ENCODE measurements at places on chromosomes 5 and 9.
A peak's percentile ranks its signal among the peaks of the same experiment; 100 is the strongest.

GRCh38 chr9:99778308-99778707 is 43.4 kb upstream of the NR4A3 start:
- peak; percentile 61 for DNase-seq

- peak; percentile 80 for DNase-seq
Measured at GRCh38 chr5:74640450-74640953, at the start of gene ENC1. Gene ENC1 (minus strand): TSS chr5:74640728. CDS start chr5:74636485, 4,243 bp downstream.

- peak; percentile 41 for DNase-seq
Measured at GRCh38 chr9:137156567-137157375, 13.1 kb downstream of the LRRC26 start.

- DNase-seq, result no peak
Measured at GRCh38 chr5:161302559-161302958, 244.0 kb downstream of the GABRB2 start.

- no peak for DNase-seq
Measured at GRCh38 chr5:7493081-7493480, 97.1 kb downstream of the ADCY2 start.

GRCh38 chr5:142492781-142493281 is 168.0 kb upstream of the SPRY4 start:
- DNase-seq, result peak; percentile 87

DNA sequence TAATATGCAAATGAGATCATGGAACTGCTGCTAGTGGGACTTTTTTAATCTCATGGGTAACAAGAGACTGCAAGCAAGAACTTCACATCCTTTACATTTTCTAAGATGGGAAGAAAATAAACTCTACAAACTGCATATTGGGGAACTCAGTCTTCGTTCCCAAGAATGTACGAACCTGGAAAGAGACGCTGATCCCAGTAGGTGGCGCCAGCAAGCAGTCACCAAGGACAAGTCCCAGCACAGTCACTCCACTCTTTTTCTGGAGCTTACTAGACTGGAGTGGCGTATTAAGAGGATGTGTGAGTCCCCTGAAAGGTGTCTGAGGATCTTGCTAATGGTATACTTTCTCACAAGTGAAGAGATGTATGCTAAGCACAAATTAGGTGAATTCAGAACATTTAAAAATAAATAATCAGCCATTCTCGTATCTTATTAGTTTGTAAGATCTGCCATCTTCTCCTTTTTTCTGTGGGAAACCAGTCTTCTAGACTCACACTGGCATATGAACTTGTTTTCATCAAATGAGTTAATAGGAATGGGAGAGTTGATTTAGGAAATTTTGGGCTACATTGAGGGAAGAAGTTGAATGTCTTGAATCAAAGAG is 16.0 kb upstream of the PUM3 start:
- peak; percentile 72 for DNase-seq

- no peak for DNase-seq
Measured at GRCh38 chr5:1658665-1659064, 134.9 kb upstream of the LPCAT1 start.

DNA sequence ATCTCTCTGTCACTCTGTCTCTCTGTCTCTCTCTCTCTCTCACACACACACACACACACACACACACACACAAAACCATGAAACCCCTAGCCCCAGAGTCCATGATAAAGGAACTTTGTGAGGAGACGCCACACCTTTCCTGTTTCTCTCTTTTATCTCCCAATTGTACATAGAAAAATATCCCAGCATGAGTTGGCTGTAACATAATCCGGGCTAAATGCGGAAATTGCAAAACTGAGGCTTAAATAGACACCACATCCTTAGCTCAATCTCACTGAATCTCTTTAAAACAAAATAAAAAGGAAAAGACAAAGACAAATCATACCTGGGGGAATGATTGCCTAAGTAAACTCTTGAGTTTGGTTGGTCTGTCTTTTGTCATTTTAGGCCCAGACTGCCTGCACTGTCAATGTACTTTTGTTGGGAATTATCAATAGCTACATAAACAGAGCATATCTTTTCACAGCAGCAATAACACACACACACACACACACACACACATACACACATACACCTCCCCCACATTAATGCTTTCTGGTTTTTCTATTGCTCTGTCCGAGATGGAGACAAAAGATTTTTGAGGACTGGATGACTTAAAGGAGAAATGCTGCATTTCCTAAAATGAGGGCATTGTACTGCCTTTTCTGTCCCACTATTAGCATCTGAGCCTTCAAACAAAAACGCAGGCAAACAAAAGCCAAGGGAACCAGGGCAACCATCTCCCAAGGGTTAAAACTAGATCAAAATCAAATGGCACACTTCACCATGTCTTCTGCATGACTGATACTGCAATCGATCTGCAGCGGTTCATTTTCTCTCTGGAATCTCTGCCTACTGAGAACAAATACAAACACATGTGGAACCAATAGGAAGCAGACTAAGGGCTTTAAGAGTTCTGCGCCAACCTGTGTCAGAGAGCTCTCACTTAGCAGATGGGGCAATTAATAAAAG is 321.5 kb downstream of the NFIB start:
- DNase-seq, result peak; percentile 45

DNA sequence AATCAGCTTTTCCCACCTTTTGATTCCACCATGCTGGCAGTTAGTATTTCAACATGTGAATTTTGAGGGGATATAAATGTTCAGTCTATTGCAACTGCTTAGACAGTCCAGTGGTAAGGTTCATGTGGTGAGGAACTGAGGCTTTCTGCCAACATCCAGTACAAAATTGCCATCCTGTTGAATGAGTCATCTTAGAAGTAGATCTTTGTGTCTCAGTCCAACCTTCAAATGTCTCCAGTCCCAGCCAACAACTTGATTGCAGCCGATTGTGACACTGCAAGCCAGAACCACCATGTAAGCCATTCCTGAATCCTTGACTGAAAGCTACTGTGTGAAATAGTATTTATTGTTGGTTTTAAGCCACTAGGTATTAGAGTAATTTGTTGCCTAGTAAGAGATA is 331.5 kb upstream of the GRIN3A start:
- no peak for DNase-seq

DNA sequence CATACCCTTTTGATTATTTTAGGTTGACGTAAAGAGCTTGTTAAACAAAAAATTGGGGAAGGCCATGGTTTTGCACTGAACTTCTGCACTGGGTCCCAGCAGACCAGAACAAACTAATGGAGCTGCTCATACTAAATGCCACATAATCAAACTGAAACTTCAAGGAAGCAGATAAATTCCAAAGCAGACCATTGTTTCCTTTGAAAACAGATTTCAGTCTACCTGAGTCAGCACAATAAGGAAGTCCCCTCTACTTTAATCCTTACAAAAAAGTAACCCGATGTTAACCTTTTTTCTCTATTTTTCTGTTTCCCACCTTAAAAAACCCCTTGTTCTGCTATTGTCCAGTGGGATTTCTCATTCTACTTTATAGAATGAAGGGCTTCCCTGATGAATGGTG is 39.2 kb downstream of the WDR36 start:
- DNase-seq, result no peak

DNA sequence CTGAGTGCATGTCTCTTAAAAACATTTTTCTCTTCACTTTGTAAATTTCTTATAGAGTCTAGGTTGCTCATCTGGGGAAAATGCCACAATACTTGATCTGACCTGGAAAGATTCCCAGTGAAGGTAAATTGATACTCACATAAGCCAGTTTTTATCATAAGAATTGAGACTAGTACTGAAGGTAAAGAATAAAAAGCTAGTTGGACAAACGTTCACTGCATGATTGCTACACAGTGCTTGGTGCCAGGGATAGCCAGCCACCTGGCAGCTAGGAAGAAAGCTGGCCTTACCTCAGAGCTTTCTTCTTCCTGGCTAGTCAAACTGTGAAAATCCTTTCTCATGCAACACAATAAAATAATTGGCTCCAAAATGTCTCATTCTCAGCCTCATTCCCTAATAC is 77.1 kb downstream of the MUSK start:
- DNase-seq, result peak; percentile 87

GRCh38 chr9:104903609-104904008 is 24.3 kb downstream of the ABCA1 start:
- peak; percentile 42 for DNase-seq

DNA sequence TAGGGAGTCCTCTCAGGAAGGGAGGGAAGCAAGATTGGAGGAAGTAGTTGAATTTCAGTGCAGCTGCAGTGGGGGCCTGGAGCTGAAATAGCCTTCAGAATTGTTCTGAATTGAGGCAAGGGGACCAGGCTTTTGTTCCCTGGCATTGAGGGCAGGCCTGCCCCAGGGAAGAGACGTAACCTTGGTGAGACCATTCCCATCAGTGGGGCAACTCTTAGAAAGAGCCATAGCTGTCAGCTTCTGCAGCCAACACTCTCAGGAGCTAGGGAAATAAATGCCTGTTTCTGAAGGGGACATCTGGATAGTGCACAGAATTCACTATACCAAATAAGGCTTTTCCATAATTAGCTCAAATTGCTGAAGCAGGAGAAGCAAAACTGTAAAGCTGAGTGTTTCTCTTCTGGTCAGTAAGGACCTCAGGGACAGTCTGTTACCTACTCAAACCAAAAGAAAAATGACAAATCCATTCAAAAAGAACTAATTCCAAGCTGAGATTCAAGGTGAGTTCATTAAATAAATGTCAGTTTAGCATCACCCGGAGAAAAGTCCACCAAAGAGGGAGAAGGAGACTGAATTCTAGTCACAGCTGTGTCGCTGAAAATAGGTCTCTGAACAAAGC is 44.0 kb downstream of the LYRM7 start:
- DNase-seq, result no peak

- DNase-seq, result peak; percentile 66
Measured at GRCh38 chr5:113166852-113167366, 190.3 kb downstream of the DCP2 start.

DNA sequence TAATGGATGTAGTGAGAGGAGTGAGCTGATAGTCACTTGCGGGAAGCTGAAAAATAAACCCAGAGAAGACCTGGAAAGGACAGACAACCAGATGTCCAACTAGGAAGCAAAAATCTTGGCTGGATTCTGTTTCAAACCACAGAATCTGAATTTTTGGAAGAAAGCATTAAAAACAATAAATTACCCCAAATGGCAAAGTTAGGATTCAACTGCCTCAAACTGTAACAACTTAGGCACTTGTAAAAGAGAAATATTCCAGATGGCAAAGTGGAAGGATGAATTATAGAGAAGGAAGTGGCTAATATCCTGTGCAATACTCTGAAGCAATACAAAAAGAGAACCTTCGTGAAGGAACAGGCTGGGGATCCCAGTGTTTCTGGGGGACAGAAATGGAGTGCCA is 46.8 kb upstream of the SLIT3 start:
- peak; percentile 77 for DNase-seq

GRCh38 chr9:93952784-93953495 is 2.2 kb downstream of the BARX1 start:
- no peak for DNase-seq

DNA sequence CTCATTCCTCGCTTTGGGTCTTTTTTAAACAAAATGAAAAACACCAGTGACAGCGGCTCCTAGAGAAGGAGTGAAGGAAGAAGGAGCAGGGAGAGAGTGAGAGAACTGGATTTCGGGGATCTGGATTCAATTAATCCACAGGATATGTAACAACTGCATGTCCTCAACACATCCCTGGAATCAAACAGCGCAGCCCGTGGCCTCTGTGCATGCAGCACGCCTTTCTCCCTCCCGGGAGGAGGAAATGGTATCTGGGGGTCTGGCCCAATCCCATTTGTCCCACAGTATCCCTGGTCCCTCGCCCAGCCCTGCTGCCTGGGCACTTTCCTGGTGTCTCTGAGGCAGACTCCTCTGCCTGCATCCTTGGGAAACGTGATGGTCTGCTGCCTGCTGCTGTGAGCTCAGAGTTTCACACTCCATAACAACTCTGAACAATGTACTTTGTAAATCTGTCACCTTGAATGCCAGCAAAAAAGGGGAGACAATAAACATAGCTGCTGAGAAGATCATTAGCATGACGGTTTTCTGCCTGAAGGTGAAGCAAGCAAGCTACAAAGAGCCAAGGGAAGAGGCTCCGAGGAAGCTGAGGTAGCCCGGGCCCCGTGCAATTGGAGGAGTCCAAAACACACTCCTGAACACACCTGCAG is 56.1 kb downstream of the PTCH1 start:
- DNase-seq, result no peak

GRCh38 chr9:33220681-33221567 is 19.0 kb upstream of the SPINK4 start:
- DNase-seq, result no peak

All from fibroblast of the aortic adventitia (primary cell).